ENCODE measurements at places on chromosomes 11 and 22.

DNA sequence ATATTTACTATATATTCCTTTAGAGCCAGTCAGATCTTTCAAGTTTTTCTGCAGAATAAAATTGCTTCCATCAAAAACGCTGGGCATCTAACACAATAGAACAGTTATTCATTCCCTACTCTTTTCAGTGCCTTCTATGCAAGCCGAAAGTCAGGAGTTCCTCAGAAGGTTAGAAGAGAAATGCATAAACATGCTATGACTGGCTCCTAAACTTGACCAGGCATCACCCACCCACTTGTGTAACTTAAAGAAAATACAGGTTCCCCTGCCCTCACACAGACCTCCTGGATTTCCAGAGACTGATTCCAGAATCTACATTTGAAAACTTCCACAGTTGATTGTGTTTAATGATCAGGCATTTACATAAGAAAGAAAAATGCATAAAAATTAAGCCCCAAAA is 19.3 kb upstream of the ARHGAP32 start:
- no peak for DNase-seq

DNA sequence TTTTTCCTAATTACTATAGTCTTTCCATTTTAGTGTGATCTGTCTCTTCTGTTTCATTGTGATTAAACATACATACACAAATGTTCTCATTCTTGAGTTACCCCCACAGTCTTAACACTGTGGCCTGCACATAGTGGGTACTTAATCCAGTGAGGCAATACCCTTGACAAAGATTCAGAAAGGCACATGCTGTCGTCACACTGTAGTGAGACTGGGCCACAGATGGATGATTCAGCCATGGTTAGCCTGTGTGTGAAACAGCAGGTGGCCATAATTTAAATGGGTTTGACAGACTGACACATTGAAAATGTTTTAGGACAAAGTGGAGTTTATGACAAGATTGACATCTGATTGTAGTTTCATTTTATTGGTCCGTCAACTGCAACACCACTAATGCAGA is 313.1 kb downstream of the C11orf87 start:
- DNase-seq: no peak

DNA sequence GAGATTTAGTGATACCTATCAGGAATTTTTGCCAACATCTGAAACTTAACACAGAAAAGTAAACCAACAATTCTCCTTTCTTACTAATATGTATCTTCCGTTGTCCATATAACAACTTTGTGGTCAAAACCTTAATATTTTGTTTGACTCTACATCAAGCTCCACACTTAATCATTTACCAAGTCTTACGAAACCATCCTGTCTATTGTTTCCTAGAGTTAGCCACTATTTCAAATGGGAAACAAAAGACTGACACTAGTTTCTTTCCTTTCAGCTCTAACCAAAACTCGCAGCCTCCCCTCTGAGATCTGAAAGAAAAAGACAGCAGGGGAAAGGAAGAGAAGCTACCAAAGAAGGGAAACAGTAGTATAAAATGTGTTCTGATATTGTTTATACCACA is 26.5 kb upstream of the PRDM10 start:
- DNase-seq: no peak

- no peak for DNase-seq
Observed at GRCh38 chr11:134543241-134543640, 131.2 kb upstream of the B3GAT1 start.

DNA sequence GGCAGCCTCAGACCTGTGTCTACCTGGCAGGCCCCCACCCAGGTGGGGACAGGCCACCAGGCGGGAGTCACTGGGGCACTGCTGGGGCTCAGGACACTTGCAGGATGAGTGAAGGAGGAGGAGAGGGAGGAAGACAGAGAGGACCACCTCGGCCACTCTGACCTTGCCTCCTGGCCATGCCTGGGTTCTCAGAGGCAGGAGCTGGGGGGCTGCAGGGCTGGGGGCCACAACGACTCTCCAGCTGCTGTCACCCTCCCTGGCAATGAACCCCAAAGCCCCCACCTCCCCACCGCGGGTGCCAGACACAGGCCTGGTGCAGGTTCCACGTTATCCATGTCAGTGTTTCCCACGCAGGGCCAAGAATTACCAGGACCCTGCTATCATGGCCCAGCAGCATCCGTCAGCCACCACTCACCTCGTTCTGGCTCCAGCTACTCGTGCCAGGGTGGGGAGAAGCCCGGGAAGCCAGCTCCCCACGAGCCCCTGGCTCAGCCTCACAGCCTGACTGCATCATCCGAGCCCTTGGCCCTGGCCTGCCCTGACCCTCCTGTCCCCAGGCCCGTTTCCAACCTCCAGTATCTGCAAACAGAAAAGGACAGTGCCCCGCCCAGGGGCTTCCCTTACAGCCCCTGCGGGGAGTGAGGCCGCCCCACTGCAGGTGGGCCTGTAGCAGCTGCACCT is 62.4 kb downstream of the BRD1 start:
- DNase-seq: peak; percentile 81

- no peak for DNase-seq
Observed at GRCh38 chr11:18633256-18634139, 644 bp downstream of the SPTY2D1 start.

GRCh38 chr11:101867951-101868350 is 46.9 kb upstream of the CEP126 start:
- no peak for DNase-seq

DNA sequence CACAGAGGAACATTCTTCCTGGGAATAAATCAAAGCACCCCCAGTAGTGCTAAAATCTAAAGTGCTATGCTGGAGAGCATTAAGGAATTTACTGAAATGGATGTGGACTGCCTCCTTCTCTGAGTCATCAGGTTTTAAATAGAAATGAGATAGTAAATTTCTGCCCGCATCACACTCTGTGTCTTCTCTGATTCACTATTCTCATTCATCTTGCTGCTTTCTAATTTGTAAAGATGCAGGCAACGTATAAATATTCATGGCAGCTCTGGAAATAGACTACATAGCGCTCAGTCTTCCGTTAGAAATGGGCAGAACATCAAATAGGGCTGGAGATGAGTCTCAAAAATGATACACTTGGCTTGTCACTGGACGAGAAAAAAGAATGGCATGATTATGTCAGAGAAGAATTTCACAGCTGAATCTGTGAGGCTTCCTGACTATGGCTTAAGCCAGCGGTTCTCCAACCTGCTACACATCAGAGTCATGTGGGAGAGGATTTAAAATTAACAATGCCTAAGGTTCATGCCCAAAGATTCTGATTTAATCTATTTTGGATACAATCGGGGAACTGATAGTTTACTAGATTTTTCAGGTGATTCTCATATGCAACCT is 178.2 kb downstream of the LRRC4C start:
- DNase-seq: no peak

- peak; percentile 37 for DNase-seq
Observed at GRCh38 chr11:45652781-45653180, 12.6 kb downstream of the CHST1 start.

DNA sequence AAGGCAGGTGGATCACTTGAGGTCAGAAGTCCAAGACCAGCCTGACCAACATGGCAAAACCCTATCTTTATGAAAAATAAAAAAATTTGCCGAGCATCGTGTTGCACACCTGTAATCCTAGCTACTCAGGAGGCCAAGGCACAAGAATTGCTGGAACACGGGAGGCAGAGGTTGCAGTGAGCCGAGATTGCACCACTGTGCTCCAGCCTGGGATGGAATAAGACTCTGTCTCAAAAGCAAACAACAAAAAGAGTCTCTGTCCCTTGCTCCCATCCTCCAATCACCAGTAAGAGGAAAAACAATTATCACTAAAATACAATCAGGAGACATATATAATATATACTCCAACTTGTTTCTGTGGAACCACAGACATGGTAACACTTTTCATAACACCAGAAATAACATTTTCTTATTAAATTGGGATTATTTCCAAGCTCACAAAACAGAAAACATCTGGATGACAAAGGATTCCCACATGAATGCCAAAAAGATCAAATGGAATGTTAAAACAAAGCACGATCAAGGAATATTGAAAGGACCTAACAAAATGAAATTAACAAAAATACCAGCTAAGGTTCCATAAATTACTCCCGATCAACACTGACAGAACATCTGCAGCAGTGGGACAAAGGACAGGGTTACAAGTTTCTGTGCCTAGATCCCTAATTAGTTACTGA is 15.2 kb downstream of the FCHSD2 start:
- no peak for DNase-seq

GRCh38 chr11:122983438-122984185 is 2.0 kb upstream of the BSX start:
- DNase-seq: no peak

GRCh38 chr11:43360361-43361032 is 1.8 kb downstream of the TTC17 start:
- no peak for DNase-seq
